ENCODE measurements at places on chromosomes 5 and 9.

DNA sequence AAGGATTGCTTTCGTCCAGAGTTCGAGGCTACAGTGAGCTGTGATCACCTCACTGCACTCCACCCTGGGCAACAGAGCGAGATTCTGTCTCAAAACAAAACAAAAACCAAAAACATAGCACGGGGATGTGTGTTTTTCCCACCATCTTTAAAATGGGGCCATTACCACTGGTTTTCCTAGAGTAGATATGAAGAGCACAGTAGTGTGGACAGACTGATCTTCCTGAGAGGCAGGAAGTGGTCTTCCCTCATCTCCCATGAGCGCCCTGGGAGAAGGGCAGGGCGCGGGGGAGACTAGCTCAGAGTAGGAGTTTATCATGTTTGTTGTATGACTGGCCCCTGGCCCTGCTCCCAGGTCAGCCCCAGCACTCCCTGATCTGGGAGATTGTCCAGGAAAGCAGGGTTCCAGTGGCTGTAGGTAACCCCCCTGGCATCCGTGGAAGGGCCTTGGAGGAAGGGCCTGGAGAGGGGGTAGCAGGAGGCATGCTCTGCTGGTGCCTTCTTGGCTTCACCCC, 2.3 kb downstream of the SUSD3 start:
- DNase-seq = no peak

GRCh38 chr9:1340390-1340789, 290.2 kb downstream of the DMRT2 start:
- DNase-seq = no peak

DNA sequence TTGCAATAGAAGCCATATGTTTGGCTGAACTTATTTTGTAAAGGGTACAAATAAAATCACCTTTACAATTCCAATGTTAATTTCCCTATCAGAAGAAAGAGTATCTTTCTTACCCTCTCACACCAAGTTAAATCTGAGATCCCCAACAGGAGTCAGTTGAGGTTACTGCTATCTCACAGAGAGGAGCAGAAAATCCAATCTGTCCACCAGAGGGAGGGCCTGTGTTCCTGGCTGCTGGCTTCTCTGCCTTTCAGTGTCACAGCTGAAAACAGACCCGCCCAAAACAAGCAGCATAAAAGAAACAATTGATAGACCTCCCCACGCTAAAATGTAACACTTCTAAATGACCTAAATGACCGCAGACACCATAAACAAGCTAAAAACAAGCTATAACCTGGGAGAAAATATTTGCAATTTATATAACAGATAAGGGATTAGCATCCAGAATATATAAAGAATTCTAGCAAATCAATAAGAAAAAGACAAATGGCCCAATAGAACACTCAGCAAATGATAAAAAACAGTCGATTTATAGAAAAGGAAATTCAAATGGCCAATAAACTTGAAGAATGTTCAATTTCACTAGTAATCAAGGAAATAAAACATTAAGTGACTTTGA, 24.5 kb upstream of the MVB12B start:
- peak; percentile 67 for DNase-seq

DNA sequence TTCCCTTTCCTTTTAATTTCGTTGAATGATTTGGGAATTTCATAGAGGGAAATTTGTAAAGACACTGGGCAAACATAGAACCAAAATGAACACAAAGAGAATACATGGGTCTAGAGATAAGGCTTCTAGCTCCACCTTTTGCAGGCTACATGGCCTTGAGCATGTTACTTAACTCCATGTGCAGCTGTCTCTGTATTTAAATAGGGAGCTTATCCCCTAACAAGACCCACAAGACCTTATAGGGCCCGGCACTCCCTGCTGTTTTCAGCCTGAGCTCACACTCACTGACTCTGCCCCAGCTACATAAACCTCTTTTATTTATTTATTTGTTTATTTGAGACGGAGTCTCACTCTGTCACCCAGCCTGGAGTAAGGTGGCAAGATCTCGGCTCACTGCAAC, 30.6 kb upstream of the TLE1 start:
- DNase-seq = no peak

- no peak for DNase-seq
These were observed 54.4 kb downstream of the EBF1 start for GRCh38 chr5:159045165-159045811.

- no peak for DNase-seq
These were observed 1938.4 kb upstream of the C9orf72 start for GRCh38 chr9:29511680-29512079.

- DNase-seq = peak; percentile 30
These were observed 48.9 kb downstream of the DAB2IP start for GRCh38 chr9:121700165-121700831.

DNA sequence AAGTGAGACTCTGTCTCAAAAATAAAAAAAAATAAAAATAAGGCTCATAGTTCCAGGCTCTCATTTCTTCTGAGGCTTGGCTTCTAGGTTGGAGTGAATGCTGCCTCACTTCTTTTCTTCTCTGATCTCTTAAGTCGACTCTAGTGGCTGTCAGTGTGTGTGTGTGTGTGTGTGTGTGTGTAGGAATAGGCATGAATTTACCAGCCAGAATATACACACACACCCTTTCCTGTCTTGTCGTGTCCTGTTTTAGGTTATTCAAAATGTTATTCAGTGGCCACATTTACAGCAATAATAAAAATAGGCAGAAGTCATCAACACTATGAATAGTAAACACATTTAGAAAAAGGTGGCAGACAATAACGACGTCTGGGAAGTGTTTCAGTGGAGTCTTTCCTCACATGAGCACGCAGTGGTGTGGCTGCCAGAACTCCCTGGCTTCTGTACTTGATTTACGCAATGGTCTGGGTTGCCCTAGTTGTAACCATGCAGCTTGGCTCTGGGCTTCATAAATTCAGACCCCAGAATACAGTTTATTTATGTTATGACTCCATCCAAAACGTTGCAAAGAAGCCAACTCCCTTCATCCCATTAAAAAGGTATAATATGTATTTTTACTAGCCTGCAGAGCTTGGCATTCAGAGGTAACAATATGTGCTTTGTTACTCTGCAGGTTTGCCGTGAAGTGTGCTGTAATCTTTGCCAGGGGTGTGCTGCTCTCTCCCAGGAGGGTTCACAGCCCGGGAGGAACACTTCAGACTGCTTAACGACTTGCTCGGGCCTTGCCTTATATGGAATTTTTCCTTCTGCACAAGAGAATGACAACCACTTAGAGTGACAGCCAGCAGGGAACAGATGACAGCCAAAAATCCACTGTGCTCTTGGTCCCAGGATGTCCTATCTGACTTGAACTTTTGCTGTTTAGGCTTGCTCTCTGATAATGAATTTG, 34.4 kb upstream of the PALM2AKAP2 start:
- no peak for DNase-seq

DNA sequence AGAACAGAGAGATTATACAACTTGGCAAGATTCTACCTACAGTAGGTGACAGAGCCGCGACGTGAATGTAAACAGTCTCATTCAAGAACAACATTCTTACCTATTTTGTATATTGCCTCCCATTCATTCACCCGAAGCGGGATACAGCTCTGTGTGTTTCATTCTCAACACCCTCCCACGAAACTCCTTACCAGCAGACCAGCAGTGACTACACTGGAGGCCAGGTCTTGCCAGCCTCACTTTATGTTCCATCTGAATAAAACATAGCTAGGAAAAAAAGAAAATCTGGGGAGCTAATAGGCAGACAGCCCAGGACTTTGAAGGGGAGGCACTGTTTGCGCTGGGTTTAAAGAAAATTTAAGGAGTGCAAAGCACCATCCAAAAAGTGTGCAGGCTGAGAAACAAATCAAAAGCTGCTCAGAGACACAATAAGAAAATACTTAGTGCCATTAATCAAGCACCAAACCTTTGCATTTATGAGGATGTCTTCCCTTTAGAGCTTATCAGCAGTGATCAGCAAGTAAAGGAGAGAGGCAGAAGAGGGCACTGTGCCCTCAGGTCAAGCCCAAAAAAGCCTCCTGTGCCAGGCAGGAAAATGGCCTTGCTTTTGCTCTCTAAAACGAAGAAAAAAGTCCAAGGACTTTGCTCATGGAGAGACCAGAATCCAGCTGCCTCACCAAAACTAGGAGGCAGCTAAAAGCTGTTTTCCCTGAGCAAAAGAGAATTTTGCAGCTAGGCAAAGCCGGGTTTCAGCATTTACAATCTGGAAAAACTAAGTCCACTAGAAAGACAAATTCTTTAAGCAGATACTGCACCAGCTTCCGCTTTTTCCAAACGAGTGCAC, 295.1 kb downstream of the BNC2 start:
- DNase-seq = no peak

- no peak for DNase-seq
These were observed 245.0 kb downstream of the TAF11L14 start for GRCh38 chr5:17879276-17879675.

- DNase-seq = peak; percentile 71
These were observed 9.4 kb downstream of the KCNT1 start for GRCh38 chr9:135711391-135711790.

DNA sequence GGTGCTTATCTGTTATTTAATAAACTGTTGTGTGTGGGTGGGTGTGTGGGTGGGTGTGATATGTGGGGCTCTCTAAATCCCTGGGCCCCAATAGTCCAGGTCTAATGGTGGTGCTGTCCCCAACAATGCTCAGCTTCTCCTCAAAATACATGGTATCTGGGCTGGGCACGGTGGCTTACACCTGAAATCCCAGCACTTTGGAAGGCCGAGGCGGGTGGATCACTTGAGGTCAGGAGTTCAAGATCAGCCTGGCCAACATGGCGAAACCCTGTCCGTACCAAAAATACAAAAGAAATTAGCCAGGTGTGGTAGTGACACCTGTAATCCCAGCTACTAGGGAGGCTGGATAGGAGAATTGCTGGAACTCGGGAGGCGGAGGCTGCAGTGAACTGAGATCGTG, 4.5 kb upstream of the ORM1 start:
- no peak for DNase-seq

- no peak for DNase-seq
These were observed 201.1 kb downstream of the PALM2AKAP2 start for GRCh38 chr9:109981091-109981490.

- no peak for DNase-seq
These were observed 110.4 kb upstream of the SARDH start for GRCh38 chr9:133848471-133849109.

GRCh38 chr9:35698231-35698630, 8.5 kb upstream of the TPM2 start:
- DNase-seq = no peak

DNA sequence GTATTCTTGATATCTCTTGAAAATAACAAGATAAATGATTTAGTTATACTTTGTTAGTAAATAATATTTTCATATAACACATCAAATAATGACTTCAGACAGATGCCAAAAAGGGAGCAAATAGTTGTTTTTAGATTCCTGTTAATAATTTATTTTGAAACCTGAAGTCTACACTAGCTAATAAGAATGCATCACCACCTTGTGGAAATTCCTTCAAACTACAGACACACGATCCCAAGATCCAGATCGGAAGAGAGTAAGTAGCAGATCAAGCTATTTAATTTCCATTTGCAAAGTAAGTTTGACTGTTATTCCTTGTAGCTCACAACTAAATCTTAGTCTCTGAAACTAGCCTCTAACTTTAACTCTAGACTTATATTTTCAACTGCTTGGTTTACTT, 35.5 kb upstream of the ISL1 start:
- DNase-seq = peak; percentile 9

GRCh38 chr9:79884546-79884945, 312.8 kb downstream of the TLE4 start:
- DNase-seq = no peak
